ENCODE measurements at places on chromosomes 3 and 15. TPM values are rescaled to one million over a fixed set of nuclear protein-coding genes. Genes with fewer than 3 reads are reported as not detected.

The ZNF774 gene
- polyA plus RNA-seq: 5.3 TPM

The TEX264 gene
- polyA plus RNA-seq: 32.4 TPM

The LEKR1 gene
- 1.7 TPM for polyA plus RNA-seq

The ALDH1L1 gene
- 0.26 TPM for polyA plus RNA-seq

The EPHA3 gene
- 4.5 TPM for polyA plus RNA-seq

The WDR93 gene
- polyA plus RNA-seq: 2.1 TPM

The RHCG gene
- polyA plus RNA-seq: 2.4 TPM

The AADACL2 gene
- not detected for polyA plus RNA-seq

The LMOD3 gene
- 5.2 TPM for polyA plus RNA-seq

The CCR9 gene
- polyA plus RNA-seq: 0.12 TPM

The DPPA2 gene
- polyA plus RNA-seq: not detected

The TUSC7 gene
- not detected for polyA plus RNA-seq

The ZNF80 gene
- polyA plus RNA-seq: 0.10 TPM

The P4HTM gene
- 25.9 TPM for polyA plus RNA-seq

The LNP1 gene
- polyA plus RNA-seq: 7.6 TPM

The PP2D1 gene
- 0.70 TPM for polyA plus RNA-seq

The EOMES gene
- 0.31 TPM for polyA plus RNA-seq

The PCNP gene
- 265 TPM for polyA plus RNA-seq

The ROPN1 gene
- polyA plus RNA-seq: 0.42 TPM

The CAMKV gene
- polyA plus RNA-seq: 0.09 TPM

The GP9 gene
- polyA plus RNA-seq: 3.3 TPM

The ZNF609 gene
- polyA plus RNA-seq: 29.8 TPM

The LINGO1 gene
- polyA plus RNA-seq: 13.5 TPM

The LHFPL4 gene
- 0.10 TPM for polyA plus RNA-seq

All from right lung (tissue), 10 donors.